ENCODE measurements at places on chromosomes 5 and 9.

GRCh38 chr5:38725371-38725865, 120.4 kb upstream of the OSMR start:
- DNase-seq = no peak

DNA sequence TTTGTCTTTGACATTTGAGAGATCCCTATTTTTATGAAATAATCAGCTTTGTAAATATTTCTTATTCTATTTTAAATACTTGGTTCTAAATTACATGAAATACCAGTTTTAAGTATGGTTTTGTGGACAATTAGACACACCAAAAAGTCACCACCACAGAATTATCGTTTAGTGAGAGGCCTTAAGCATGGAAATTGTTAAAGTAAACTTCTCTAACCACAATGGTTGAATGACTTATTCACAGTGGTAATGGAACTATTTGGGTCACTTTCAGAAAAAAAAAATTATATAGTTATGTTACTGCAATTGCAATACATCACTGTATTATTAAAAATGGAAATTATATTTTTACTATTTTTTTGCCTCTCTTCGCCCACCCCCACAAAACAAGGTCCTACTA, 1252.5 kb downstream of the EFNA5 start:
- DNase-seq = no peak

DNA sequence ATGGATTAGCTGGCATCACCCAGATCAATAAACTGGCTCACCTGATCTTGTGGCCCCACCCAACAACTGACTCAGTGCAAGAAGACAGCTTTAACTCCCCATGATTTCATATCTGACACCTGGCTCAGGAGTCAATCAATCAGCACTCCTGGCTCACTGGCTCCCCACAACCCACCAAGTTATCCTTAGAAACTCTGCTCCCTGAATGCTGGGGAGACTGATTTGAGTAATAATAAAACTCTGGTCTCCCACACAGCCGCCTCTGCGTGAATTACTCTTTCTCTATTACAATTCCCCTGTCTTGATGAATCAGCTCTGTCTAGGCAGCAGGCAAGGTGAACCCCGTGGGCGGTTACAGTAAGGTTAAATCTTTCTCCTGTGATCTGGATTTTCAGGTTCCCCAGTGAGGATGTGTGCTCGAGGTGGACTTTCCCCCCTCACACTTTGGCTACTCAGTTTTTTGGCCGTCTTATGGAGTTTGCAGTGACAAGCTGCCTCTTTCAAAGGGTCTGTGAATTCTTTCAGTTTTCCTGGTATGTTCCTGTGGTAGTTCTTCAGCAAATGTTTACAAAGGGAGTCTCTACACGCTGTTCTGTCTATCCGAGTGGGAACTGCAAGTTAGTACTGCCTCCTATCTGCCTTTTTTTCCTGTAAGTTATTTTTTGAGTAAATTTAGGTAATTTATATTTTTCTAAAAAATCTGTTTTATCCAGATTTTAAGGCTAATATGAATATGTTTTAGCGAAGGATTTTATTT, 500.2 kb upstream of the NUDT12 start:
- DNase-seq = no peak

- no peak for DNase-seq
Observed at GRCh38 chr5:10576121-10576789, 12.4 kb downstream of the ANKRD33B start.

GRCh38 chr9:107571148-107571547, 81.6 kb upstream of the KLF4 start:
- no peak for DNase-seq

GRCh38 chr5:140383300-140383699, 18.3 kb upstream of the ANKHD1 start:
- DNase-seq = no peak

DNA sequence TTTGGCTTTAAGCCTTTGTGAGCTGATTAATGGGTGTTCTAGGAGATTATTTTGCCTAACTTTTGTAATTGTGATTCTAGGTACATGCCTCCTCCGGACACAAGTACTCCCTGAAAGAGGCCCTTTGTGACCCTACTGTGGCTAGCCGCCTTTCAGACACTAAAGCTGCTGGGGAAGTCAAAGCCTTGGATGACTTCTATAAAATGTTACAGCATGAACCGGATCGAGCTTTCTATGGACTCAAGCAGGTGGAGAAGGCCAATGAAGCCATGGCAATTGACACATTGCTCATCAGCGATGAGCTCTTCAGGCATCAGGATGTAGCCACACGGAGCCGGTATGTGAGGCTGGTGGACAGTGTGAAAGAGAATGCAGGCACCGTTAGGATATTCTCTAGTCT, 13.6 kb downstream of the ITGA1 start:
- no peak for DNase-seq

DNA sequence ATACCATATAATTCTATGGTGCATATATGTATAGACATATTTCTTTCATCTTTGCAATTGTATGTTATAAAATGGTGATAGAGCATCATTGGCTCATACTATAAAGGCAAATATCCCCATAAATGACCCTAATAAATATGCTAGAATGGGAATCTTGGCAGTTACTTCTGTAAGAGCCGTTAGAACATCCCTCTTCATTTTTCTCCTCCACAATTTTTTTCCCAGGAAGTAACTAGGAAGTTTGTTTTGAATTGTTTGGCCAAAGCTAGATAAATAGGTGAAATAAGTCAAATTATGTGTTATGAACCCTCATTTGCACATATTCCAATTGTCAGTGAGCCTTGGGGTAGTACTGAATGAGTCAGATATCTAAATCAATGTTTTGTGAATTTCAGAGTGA, 209.9 kb downstream of the ADAMTSL1 start:
- no peak for DNase-seq

DNA sequence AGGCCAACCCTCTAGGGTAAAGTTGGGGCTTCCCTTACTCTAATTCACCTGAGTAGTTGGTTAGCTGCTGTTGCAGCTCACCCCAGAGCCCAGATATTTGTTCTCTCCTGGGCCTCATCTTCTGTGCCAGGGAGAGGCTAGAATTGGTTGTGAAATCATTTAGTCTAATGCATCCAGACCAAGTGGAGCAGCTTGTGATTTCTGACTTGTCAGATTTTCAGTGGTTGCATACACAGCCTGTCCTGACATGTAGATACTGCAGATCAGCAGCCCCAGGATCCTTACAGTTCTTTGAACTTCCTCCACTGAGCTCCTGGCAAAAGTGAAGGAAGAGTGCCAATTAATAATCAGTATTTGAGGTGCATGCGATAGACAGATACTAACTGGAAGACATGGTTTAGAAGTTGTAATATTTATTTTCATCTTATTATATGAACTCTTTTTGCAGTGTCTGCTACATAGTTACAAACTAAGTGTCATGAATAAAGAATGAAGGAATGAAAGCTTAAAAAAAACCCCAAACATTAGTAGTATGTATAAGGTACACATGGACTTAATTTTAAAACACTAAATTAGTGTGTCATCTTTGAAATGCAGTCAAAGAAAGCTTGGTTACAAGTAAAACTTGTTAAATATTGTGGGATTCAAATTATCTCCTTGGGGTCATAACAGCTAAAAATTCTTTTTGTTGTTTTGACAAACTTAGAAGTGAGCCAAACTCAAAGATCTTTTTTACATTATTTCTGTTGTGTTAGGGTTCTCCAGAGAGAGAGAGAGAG, 128.5 kb downstream of the VPS13A start:
- no peak for DNase-seq

DNA sequence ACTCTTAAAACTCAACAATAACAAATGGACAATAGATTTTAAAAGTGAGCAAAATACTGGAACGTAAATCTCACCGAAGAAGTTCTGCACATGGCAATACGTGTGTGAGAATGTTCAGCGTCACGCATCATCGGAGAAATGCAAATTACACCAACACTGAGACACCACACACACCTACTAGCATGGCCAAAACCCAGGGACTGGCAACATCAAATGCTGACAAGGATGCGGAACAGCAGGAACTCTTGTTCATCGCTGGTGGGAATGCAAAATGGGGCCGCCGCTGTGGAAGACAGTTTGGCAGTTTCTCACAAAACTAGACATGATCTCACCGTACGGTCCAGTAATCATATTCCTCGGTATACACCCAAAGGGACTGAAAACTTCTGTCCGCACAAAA, 21.6 kb upstream of the CLPTM1L start:
- DNase-seq = no peak
